ENCODE measurements at places on chromosomes 11 and 22.

GRCh38 chr11:61577383-61578118, 3.3 kb downstream of the SYT7 start:
- no peak for DNase-seq

DNA sequence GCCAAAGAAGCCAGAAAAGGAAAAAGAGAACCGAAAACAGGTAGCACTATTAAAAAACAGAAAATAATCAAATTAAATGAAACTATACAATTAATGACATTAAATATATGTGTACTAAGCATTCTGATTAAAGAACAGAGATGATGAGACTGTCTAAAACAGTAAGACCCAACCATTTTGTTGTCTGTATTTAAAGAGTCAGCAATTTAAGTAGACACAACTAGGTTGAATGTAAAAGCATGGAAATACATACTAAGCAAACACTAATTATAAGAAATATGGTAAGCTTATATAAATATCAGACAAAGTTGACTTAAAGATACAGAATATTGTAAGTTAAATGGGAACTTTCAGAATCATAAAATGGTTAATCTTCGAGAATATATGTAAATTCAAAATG, 774.6 kb upstream of the RAG2 start:
- DNase-seq = no peak

GRCh38 chr22:42317691-42318547, 47.5 kb upstream of the TCF20 start:
- no peak for DNase-seq

DNA sequence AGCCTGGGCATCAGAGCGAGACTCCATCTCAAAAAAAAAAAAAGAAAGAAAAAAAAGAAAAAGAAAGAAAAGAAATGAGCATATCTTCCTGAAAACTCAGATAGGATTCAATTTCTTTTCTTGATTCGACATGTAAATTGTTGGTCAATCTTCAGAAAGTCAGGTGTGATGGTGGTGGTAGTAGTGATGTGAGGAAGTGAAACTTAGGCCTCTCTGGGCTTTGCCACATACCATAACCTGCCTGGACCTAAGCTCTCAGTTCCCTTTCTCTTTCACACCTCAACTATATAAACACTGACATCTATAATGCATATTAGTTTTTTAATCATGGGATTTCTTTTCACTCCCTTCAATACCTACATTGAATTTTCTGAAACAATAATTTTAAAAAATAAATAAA, 98.0 kb upstream of the TBCEL start:
- DNase-seq = no peak

DNA sequence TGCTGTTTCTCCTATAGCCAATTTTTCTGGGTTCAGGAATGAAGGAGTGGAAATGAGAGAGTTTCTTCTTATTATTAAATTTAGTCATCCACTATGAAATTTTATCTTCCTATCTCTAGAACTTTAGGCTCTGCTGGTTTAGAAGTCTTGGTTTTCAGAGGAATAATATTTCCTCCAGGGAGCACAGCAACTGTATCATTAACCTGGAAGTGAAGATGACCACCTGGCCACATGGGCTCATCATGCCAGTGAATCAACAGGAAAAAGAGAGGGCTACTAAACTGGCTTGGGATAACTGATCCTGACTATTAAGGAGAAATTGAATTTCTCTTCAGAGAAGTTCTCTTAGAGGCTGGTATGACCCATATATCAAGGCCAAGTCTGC, 44.4 kb downstream of the ADM start:
- no peak for DNase-seq
